ENCODE measurements at places on chromosomes 6 and 20.

DNA sequence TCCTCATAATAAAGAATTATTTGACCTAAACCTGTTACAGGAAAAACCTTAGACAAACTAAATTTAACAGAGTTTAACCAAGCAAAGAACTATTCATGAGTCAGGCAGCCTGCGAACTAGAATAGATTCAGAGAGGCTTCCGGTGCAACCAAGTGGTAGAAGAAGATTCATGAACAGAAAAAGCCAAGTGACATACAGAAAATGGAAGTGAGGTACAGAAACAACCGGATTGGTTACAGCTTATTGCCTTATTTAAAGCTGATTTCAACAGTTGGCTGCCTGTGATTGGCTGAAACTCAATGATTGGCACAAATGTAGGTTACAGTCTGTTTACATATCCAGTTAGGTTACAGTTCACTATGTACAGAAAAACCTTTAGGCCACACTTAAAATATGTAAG lies 10.1 kb downstream of the PPP1R3G start:
- DNase-seq: no peak

GRCh38 chr20:53547664-53548239 lies 45.9 kb downstream of the ZNF217 start:
- DNase-seq: peak; percentile 28

- DNase-seq: peak; percentile 9
Observed at GRCh38 chr6:27809939-27810767, 102.0 kb downstream of the OR2B2 start.

DNA sequence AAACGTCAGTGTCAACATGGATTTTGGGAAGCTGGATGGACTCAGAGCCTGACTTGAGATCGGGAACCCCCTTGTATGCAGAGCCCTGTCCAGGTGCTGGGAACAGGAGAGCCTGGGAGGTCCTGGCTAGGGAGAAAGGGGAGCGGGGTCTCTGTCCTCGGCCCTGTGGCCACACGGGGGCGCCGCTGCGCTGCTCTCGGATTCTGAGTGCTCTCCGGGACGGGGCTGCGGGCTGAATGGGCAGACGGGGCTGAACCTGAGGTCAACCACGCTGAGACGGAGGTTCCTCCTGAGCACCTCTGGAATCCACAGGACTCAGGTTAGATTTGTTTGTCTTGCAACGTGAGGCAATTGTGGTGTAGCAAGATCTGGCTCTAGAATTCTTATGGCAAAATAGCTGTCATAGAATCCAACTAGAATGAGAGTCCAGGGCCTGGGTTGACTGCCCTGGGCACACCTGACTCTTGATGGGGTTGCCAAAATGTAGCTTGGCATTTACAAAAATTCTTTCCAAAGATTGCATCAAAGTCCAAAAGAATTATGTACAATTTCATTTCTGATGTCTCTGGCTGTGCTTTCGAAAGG lies 20.6 kb upstream of the HLA-F start:
- peak; percentile 68 for DNase-seq

- DNase-seq: no peak
Observed at GRCh38 chr20:32141465-32141980, 32.0 kb downstream of the TM9SF4 start.

Data from head of caudate nucleus (tissue), 42 donors.